Colonic mucosa (tissue), 4 donors: ENCODE measurements at places on chromosomes 11 and 22. TPM values are rescaled to one million over a fixed set of nuclear protein-coding genes. Genes with fewer than 3 reads are reported as not detected.

The CHADL gene
- total RNA-seq = 1.8 TPM

DNA sequence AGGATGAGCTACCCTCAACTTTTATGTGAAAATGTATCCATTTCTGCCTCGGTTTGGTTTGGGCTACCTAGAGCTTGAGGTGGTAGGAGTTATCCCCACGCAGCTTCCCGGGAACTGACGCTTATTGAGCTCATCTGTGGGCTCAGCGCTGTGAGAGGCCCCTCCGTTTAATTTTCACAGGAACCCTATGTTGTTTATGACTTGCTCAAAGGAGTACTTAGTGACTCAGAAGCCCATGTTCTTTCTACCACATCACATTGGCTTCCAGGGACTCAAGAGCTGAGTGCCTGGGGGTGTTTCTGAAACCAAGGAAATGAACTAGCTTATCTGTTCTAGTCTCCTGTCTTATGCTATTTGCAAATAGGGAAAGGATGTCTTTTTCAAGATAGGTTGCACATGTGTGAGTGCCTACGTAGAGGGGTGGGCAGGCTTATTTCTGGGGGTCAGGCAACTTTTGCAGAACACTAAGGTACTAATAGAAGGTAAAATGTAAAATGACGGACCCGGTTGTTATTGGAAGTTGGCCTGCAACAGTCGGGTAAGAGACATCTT lies 40.5 kb downstream of the MICAL2 start:
- DNase-seq = no peak

The TBCEL gene
- total RNA-seq = 7.5 TPM

- DNase-seq = peak; percentile 92
Measured at GRCh38 chr22:39598017-39598965, 27.7 kb downstream of the CACNA1I start.

The FEN1 gene
- total RNA-seq = 14.4 TPM

- DNase-seq = no peak
Measured at GRCh38 chr22:30362651-30363281, 6.0 kb downstream of the CCDC157 start.

DNA sequence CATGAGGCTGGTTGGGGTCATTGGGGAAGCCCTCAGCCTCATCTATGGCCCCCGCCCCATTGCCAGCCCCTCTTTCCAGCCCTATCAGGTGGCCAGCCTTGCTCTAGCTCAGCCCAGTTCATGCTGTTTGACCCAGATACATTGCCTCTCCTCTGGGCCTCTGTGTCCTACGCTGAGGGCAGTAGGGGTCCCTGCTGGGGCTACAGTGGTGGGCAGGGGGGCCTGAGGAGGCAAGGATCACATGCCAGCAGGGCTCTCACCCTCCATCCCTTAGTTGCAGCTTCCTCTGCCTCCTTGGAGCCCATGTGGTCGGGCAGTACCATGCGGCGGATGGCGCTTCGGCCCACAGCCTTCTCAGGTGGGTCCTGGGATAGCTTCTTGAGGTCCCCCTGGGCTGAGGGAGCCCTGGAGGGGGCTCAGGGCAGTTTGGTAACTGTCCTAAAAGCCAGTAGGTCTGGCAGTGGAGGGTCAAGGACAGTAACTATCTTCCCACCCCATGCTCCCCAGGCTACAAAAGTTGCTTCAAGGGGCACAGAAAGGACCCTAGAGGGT lies 19.2 kb downstream of the EMID1 start:
- DNase-seq = no peak

The KRTAP5-9 gene
- total RNA-seq = 0.35 TPM

The NXPE2 gene
- 22.2 TPM for total RNA-seq

The OR8A1 gene
- total RNA-seq = not detected

The CBLIF gene
- 0.48 TPM for total RNA-seq

The FAM83F gene
- 40.6 TPM for total RNA-seq

DNA sequence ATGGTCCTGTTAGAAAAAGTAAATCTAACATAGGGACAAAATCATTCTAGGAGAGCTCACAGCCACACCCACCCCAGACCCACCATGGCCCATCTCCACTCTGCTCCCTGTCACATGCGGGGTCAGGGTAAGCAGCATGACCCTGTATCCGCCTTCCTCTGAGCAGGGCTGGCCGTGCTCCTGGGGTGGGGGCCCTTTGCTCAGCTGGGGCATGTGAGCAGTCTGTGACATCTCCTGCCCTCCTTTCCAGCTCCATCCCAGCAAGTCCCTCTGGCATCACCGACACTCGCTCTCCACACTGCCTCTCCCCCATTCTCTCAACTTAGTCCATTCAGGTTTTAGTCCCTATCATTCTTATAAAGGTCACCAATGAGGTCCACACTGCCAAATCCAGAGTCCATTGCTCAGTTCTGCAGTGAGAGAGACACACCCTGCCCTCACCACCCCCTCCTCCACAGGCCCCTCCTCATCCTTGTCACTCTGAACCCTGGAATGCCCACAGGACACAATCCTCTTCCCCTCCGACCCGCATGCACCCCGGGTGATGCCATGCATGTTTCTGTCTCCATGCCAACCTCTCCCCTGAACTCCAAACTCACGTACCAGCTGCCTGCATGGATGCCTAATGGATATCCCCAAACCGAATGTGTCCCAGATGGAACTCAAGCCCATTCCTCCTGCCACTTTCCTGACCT lies 65.1 kb upstream of the PITPNB start:
- DNase-seq = no peak

The APOBEC3G gene
- total RNA-seq = 3.9 TPM

DNA sequence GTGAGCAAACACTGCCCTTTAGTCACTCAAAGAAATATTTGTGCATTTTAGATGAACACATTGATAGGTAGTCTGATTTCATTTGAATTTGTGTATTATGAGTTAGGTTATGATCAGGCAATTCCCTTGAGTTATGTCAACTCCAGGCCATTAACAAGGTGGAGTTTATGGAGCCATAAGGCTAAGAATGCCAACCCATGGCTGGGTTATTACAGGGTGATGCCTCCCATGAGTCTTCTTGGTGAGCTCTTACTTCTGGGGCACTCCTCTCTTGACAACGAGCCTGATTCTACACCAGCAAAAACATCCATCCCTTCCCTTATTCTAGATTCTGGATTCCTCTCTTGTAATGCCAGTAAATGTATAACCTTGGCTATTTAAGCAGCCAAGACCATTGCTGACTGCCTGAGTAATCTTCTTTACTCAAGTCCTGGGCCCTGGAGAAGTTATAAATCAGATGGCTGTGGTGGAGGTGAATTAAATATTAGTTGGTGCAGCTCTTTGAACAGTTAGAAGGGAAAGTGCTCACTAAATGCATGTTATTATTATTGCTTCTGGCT lies 645.7 kb upstream of the TENM4 start:
- no peak for DNase-seq
